ENCODE measurements at places on chromosomes 7 and 10. TPM values are rescaled to one million over a fixed set of nuclear protein-coding genes. Genes with fewer than 3 reads are reported as not detected.
A peak's percentile ranks its signal among the peaks of the same experiment; 100 is the strongest.

GRCh38 chr7:93148144-93148543 lies at the start of gene SAMD9L:
SAMD9L (minus strand) TSS chr7:93148385; CDS start chr7:93135971, 12,414 bp downstream.
- peaks cover 1% of the 10 kb centered on the region for H3K36me3 ChIP-seq
- H3K27ac ChIP-seq = peak within 1 kb of the TSS; percentile 14
- H3K4me1 ChIP-seq = peaks cover 7% of the 10 kb centered on the region
- H3K4me3 ChIP-seq = peak within 1 kb of the TSS; percentile 46
- DNase-seq = peak; percentile 28

DNA sequence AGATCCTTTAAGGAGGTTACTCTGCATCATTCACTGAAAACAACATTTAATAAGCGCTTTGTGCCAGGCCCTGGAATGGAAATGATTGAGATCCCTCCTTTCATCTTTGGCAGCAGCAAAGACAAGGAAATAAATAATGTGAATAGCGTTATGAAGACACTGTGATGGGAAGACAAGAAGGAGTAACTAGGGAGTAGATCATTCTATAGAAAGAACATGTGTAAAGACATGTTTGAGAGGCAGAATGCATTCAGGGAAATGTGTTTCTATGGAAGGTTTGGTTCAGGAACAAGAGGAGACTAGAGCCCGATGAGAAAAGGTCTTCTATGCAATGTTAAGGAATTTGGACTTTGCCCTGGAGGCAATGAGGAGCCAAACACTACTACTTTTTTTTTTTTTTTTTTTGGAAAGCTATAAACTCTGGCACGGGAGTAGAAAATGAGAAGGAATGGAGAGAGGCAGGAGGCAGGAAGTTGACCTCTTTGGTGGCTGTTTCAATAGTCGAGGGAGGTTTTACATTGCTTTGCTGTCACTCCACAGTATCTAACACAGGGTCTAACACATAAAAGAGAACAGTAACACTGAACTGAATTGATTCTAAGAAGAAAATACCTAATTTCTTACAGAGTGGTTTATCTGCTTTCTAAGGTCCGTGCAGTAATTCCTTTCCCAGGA lies 44.9 kb downstream of the SMURF1 start:
- peaks cover 14% of the 10 kb centered on the region for H3K4me1 ChIP-seq
- H3K27ac ChIP-seq = no peak overlapping the region
- peaks cover 4% of the 10 kb centered on the region for H3K36me3 ChIP-seq
- no peaks in the 10 kb centered on the region for H3K27me3 ChIP-seq
- DNase-seq = no peak

DNA sequence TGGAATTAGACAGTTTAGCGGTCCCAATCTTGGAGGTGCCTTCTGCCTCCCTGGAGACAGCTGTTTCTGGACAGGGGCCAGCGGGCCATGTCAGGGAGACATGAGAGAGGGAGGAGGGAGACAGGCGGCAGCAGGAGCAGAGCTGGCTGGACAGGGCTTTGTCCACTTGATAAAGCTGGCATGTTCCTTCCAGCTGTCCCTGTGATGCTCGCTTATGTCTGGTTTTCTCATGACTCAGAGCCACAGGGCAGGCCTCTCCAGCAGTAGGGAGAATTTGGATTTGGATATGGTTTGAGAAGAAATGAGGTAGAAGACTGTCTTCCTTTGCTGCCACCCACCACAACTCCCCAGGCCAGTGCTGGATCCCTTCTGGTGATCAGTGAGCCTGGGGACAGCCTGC lies 51.7 kb upstream of the SORCS3 start:
- DNase-seq = no peak
- H3K27ac ChIP-seq = no peak overlapping the region
- no peak overlapping the region for H3K4me3 ChIP-seq

The GLRX3 gene
- total RNA-seq = 78.7 TPM

The NANOS1 gene
- total RNA-seq = under 0.01 TPM

The SPAM1 gene
- total RNA-seq = not detected

GRCh38 chr10:113113241-113113640 lies 163.2 kb downstream of the TCF7L2 start:
- H3K4me1 ChIP-seq = peaks cover 5% of the 10 kb centered on the region
- no peaks in the 10 kb centered on the region for H3K27me3 ChIP-seq
- DNase-seq = no peak
- H3K36me3 ChIP-seq = peaks cover 2% of the 10 kb centered on the region
- H3K27ac ChIP-seq = no peak overlapping the region
- H3K4me3 ChIP-seq = no peak overlapping the region

All from IMR-90 (cell line).